ENCODE measurements at places on chromosomes 2 and 18. TPM values are rescaled to one million over a fixed set of nuclear protein-coding genes. Genes with fewer than 3 reads are reported as not detected.

GRCh38 chr2:28452534-28453081, 43.3 kb upstream of the PLB1 start:
- DNase-seq = no peak

DNA sequence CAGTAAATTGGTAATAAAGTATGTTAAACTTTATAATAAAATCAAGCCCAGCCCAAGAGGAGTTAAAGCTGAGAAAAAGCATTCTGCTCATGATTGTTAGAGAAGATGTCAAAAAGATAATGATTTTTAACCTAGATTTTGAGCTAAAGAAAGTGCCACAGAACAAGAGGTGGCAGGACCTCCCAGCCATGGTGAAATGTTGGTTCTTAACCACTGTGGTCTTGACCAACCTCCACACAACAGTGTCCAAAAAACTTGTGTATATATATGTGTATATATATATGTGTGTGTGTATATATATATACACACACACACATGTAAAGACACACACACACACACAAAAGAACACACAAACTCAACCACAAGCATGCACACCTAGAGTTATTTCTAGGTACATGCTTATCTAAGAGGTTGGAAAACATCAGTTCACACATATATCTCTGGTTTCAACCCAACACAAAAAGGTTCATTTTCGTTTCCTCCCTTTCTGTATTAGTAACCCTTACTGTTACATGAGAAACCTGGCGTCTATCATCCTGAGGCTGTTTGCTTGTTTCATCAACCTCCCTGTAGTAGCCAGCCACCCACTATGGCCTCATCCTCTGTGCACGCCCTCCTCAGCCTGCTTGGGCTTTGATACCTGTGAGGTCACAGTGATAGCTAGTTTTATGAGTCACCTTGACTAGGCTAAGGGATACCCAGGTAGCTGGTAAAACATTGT, 631.8 kb upstream of the ID2 start:
- DNase-seq = no peak

- DNase-seq = no peak
These were observed 345.5 kb downstream of the ERBB4 start for GRCh38 chr2:212193056-212193455.

Gene SIX3
- not detected for polyA plus RNA-seq

All from renal cortex interstitium (tissue), 15 donors.